ENCODE measurements at places on chromosomes 16 and 17. TPM values are rescaled to one million over a fixed set of nuclear protein-coding genes. Genes with fewer than 3 reads are reported as not detected.

DNA sequence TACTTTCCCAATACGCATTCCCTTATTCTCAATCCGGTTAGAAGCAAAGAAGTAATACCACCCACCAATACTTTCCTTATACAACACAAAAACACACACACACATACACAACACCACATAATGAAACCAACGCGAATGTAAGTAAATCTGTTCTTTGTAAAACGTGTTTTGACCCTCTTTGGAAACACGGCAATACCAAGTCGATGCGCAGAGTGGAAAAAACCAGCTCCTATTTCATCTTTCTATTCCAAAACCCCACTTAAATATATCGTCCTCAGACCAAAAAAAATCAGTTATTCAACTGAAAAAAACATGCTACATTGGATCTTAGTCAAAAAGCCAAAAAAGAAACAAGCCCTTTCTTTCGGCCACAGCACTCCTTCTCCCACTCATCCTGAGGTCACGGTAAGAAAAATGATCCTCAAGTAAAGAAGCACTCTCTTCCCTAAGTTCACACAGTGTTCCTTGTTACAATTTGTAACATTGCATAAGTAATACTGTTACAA is 31.0 kb upstream of the ARL4D start:
- no peak for DNase-seq

GRCh38 chr16:17068524-17068923 is 402.2 kb downstream of the XYLT1 start:
- no peak for DNase-seq

GRCh38 chr16:50996830-50997186 is 154.3 kb downstream of the SALL1 start:
- no peak for DNase-seq

GRCh38 chr17:732067-732901 is at the start of gene TLCD3A:
TSS of gene TLCD3A (plus strand) at chr17:732596. CDS start at chr17:732648, 52 bp downstream.
- peak; percentile 83 for DNase-seq

GRCh38 chr17:45086865-45087503 is 25.9 kb downstream of the NMT1 start:
- no peak for DNase-seq

- no peak for DNase-seq
Observed at GRCh38 chr17:16251556-16251955, 34.5 kb downstream of the PIGL start.

- no peak for DNase-seq
Observed at GRCh38 chr17:6913608-6914443, 82.0 kb upstream of the ALOX12 start.

- no peak for DNase-seq
Observed at GRCh38 chr17:42122371-42123303, at the start of gene HSPB9. TSS of gene HSPB9 (plus strand) at chr17:42122804. CDS start at chr17:42122851, 47 bp downstream.

Gene NPIPB9
- 1.2 TPM for total RNA-seq

Gene SLFN12
- 6.6 TPM for total RNA-seq

Gene PYY
- total RNA-seq: 3.5 TPM

Data from type B pancreatic cell (in vitro differentiated cells).